Stimulated activated CD4-positive, alpha-beta T cell treated with anti-CD3 and anti-CD28 coated beads, Interleukin-12 subunit alpha, Interleukin-12 subunit beta, amount 100 ng/mL, for 24 hours (primary cell): ENCODE measurements at places on chromosomes 7 and 10.

GRCh38 chr10:97553575-97554031, 19.0 kb upstream of the ANKRD2 start:
- peak; percentile 46 for DNase-seq

- no peak for DNase-seq
These were observed 118.2 kb downstream of the ADAM12 start for GRCh38 chr10:126270111-126270510.

DNA sequence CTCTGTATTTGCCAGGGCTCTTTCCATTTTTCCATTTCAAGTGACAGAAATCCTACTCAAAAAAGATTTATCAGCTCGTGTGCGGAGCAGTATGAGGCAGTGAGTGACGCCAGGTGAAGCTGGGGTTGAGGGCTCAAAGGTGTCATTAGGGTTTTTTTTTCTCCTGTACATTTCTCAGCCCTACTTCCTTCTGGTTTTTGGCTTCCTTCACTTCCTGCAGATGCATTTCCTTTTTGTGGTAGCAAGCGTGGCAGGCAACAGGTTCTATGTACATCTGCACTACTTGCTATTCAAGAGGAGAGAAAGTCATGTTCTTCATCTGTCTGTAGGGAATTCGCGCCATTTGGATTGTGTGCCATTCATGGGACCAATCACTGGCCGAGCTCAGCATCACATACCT, 52.8 kb upstream of the AOAH start:
- no peak for DNase-seq

DNA sequence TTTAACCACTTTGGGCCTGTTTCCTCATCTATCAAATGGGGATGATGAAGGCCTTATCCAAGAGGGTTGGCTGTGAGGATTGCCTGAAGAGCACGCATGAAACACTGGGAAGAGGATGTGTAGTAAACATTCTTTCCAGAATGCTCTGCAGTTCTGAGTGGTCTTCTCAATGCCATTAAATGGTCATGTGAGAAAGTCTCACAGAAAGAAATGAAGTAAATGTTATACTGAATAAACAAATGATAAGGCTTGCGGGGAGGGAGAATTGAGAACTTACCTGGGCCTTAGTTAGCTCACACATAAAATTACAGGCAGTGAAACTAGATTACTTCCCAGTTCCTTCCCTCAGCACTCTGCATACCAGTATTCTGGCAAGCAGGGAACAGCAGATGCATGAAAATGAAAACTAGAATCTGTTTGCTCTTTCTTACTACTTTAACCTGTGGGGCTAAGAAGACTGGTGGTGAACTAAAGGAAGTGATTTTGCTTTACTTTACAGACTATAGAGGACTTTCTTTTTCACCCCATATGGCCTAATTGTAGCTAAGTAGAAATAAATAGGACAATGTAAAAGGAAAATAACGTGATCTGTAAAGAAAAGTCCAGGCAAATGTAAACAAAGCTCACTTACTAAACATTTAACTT, 135.3 kb upstream of the CCDC6 start:
- no peak for DNase-seq

DNA sequence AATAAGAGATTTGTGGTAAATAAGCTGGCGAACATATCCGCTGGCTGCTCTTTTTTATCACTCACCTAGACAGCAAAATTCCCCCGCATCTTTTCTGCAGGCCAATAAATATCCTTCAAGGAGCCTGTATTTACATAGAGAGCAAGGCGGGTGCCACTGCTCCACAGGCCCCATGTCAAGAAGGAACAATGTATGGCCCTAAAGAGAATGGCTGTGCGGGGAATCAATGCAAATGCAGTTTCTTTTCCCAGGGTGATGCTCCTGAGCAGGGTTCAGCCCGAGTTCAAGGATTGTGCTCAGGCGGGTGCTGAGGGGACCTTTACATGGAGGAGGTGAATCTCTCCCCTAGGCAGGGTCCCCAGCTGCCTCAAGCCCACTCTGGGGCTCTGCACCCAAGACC, 494.2 kb upstream of the ZMIZ1 start:
- no peak for DNase-seq

- no peak for DNase-seq
These were observed 1.5 kb downstream of the ADCY1 start for GRCh38 chr7:45575501-45576248.

- DNase-seq, result no peak
These were observed 18.3 kb downstream of the ADAMTS14 start for GRCh38 chr10:70690589-70690988.

GRCh38 chr10:89171263-89171872, 35.7 kb downstream of the CH25H start:
- DNase-seq, result no peak

DNA sequence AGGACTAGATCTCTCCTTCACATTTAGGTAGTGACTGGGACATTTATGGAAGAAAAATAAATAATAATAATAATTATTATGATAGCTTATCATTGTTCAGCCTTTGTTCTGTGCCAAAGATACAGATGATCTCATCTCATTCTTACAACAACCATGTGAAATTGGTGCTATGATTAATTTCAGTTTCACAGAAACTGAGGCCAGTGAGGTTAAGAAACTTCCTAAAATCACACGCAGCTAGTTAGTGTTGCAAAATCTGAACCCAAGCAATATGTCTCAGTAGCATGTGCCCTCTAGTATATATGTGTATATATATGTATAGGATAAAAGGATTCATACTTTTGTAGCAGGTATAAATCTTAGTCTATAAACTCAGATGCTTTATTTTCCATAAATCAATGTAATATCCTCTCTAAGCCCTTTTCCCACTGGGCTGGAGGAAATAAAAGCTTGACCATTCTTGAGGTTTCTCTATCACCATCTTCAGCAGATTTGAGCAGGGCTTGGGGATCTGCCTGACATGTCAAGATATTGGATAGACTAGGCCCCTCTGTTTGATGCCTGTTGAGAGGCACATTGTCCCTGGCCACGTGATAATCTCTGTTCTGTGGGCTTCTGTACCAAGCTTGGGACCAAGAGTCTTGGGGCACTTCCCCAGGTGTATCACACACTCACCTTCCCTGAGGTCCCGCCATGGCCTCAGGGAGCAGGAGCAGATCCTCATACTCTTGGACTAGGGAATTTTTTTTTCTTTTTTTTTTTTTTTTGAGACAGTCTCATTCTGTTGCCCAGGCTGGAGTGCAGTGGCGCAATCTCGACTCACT, 172.6 kb upstream of the NRP1 start:
- no peak for DNase-seq

- DNase-seq, result no peak
These were observed 2.0 kb upstream of the TBXAS1 start for GRCh38 chr7:139827042-139827441.

GRCh38 chr10:69451784-69452251, 553 bp downstream of the TSPAN15 start:
- no peak for DNase-seq

DNA sequence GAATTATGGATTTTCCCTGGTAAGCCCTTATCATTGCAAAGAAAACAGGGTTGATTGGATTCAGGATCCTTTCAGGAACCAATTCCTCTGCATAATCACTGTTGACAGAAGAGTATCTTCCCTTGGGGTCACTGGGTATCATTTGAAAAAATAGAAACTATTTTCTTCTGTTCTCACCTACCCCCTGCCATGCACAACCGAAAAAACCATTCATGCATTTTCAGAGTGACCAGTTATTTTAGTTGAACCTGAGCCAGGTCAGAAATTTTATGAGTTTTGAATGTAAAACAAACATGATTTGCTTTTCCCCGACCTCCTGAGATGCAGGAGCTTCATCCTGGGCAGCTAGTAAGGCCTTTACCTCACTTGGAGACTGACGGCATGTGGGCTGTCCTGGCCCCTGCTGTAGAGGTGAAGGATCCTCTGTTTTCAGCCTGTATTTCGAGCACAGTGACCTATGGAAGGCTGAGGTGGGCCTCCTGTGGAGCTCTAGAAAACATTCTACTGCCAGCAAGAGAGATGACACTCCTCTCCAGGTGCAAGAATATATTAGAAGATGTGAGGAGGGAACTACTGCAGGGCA, 30.1 kb downstream of the TMEM178B start:
- no peak for DNase-seq

GRCh38 chr7:19060761-19061259, 56.6 kb downstream of the TWIST1 start:
- no peak for DNase-seq

DNA sequence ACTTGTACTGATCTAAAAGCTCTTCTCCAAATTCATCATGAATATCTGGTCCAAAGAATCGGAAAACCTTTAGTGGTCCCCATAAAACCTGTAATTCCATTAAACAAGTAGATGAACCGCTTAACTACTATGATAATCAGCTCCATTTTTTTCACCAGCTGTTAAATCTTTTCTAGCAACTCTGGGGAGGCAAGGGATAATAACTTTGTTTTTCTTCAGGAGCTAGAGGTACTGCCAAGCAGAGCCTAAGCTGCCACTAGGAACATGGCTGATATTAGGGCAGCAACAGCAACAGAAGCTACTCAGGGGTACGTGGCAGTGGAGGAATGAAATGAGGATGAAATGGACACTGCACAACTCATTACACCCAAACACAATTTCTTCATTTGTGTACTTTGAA, 138.0 kb downstream of the SRPK2 start:
- DNase-seq, result no peak

DNA sequence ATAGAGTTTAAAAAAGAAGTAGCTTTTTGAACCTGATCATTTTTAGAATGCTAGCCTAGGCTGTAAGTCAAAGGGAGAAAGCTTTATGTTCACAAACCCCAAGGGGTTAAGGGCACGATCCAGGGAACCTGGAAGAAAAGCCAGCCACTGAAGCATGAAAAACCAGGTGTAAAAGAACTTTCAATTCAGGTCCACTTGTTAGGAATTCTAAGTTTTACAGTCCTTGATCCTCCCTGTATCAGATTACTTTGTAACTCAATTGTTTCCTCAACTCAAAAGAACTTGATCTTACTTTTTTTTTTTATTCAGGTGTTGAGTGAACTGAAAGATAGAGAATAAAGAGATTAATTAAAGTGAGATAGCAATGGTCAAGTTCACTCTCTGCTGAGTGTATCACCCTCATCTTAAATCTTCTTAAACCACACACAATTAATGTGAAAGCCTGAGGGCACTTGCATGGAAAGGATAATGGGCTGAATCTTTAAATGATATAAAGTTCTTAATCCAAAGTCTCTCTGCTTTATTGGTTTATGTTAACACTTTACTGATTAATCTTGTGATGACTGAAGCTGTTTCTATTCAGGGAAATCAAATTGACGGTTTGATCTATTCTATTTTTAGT, 672.2 kb upstream of the LRRN3 start:
- DNase-seq, result no peak

DNA sequence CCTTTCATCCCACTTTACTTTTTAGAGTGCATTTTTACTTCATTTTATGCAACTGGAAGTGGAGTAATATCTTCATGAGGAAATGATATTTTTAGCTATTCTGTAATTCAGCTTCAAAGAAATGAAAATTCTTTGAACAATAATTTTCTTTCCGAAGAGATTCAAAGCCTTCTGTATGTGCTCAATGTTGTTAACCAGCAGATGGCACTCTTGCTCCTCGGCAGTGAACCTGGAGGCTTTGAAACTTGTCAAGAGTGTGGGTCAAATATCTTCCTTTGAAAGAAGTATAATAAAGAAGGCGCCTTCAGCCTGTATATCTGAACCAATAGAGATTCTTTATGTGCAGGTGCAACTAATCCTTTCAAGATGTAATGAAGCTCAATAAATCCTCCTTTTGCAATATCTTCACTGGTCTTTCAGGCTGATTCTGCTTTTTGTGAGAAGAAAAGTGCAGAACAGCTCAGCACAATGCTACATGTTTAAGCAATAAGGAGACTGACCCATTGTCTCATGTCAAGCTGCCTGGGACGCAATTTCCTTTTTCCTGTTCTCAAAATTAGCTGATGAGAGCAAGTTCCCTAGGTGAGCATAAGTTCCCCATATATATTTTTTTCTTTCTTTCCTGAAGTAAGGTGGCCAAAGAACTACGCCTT, 258.4 kb downstream of the SEMA3A start:
- DNase-seq, result peak; percentile 16

GRCh38 chr7:90472805-90473540, 3.5 kb downstream of the PTTG1IP2 start:
- no peak for DNase-seq

- DNase-seq, result no peak
These were observed 108.4 kb upstream of the LYZL2 start for GRCh38 chr10:30737931-30738391.

DNA sequence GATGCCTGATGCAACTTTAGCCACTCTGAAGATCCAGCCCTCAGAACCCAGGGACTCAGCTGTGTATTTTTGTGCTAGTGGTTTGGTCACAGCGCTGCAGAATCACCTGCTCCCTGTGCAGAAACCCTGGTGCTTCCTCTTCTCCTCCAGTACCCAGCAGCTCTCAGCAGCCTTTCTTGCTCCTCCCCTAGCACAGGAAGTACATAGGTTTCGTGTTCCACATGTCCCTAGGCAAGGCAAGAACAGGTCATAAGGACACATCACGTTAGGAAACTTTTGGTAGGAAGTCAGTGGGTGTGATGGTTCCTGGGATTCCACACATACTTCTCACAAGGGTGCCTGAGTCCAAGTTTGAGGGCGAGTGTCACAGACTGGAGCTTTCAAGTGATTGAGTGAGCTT, 167.9 kb upstream of the PRSS1 start:
- no peak for DNase-seq

GRCh38 chr7:134315679-134316538, 821 bp downstream of the SLC35B4 start:
- no peak for DNase-seq

- DNase-seq, result no peak
These were observed 379.2 kb upstream of the GHITM start for GRCh38 chr10:83760142-83760541.

GRCh38 chr10:101745074-101745696, 30.7 kb downstream of the FGF8 start:
- no peak for DNase-seq

DNA sequence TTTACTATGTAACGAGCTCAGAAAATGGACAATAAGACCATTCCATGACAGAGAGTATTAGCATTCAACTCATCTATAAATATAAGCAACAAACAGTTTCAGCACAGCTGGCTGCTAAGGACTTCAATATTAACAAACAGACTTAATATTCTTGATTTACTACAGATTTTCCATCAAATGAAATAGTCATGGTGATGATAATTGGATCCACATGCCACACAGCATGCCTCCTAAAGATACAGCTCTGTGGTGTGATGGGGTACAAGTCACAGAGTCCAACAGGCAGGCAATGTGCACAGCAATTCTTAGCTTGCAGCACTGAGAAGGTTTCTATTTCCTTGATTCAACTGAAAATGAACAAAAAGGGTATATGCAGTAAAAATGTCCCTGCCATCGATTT, 54.0 kb downstream of the DOCK4 start:
- DNase-seq, result no peak

DNA sequence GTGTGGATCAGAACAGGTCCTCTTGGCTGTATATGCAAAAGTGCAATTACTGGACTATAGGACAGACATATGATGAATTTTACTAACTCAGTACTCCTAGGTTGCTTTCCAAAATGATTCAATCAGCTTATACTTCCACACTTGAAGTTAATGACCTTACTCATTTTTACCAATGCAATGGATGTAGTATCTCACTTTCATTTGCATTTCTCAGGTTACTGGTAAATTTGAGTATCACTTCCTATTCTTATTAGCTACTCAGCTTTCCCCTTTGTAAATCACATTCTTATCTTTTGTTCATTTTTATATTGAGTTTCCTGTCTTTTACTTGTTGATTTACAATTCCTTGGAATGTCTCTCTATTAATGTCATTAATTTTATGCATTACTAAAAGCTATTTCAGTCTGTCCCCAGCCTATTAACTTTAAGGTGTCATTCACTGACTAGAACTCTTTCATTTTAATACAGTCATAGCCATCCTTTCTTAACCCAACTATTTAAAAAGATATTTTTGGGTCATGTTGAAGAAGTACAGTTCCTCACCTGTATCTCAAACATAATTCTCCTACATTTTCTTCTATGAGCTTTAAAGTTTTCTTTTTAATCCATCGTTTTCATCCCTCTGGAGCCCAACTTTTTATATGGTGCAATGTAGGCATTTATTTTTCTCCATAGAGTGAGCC, 88.6 kb downstream of the VIM start:
- DNase-seq, result no peak
